ENCODE measurements at places on chromosomes 12 and 14.

DNA sequence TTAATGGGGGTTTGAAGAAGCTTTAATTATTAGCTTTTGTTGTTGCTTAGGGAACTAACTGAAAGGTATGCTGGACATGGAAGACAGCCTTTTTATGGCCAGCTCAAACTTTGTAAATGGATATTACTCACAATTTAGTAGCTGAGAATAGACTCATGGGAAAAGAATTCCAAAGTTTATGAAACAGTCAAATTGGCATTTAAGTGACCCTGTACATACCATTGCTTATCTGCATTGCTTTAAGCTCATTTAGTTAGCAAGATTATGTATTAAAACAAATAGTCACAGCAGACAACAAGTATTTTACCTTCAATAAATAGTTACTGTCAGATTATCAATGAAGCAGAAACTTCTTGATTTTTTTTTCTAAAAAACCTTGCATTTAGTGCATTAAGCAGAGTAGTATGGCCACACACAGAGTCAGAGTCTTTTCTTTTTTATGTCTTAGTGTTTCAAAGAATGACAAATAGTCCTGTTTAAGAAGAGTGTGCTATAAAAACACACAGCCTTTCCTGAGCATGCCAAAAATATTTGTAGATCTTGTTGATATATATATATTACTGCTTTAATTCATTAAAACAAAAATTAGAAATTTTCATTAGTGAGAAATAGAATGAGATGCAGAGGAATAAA, 102.2 kb downstream of the TTC6 start:
- no peak for DNase-seq

DNA sequence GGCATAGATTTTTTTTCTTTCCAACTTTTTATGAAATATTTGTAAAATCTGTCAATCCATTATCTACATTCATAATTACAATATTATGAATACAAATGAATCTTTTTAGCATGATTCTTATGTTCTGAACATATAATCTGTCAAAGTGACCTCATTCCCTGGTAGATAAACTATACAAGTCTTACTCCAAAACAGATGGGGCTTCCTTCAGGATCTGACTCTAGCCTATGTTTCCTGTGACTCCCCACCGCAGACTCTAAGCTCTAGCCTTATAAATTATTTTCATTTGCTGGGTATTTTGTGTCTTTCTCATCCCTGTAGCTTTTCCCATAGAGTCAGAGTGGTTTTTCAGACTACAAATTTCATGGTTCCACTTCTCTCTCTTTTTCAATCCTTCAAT, 202.1 kb upstream of the KITLG start:
- no peak for DNase-seq

- DNase-seq, result no peak
These were observed 12.6 kb upstream of the WNT5B start for GRCh38 chr12:1616233-1617066.

DNA sequence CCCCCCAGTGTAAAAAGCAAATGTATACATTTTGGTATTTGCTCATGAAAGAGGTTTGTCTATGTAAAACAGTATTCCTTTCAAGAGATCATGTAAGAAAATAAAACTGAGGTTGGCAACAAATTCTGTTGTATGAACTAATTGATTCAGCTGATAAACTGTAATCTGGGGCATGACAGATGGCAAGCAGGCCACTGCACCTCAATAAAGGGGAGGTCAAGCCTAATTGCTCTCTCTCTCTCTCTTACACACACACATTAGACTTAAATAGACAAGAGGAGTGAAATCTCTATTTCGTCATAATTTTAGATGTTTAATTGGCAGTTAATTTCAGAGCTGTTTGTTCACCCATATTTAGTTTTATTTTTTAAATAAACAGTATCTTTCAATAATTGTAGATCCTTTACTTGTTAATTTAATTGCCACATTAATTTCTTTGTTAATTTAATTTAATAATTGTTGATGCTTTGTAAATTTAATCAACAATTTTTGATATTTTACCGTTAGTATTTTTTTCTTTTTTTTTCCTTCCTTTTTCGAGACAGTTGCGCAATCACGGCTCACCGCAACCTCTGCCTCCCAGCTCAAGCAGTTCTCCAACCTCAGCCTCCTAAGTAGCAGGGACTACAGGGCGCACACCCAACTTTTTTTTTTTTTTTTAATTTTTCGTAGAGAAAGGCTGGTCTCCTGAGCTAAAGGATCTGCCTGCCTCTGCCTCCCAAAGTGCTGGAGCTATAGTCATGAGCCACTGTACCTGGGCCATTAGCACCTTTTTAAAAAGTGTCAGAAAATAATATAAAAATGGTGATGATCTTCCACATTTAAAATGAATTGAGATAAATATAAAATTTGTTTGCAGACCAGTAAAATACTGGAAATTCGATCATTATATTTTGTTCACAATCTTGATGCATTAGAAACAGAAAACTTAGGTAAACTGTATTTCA, 577.7 kb downstream of the SLC16A7 start:
- DNase-seq, result no peak

GRCh38 chr12:40375076-40375475, 150.3 kb downstream of the LRRK2 start:
- no peak for DNase-seq

DNA sequence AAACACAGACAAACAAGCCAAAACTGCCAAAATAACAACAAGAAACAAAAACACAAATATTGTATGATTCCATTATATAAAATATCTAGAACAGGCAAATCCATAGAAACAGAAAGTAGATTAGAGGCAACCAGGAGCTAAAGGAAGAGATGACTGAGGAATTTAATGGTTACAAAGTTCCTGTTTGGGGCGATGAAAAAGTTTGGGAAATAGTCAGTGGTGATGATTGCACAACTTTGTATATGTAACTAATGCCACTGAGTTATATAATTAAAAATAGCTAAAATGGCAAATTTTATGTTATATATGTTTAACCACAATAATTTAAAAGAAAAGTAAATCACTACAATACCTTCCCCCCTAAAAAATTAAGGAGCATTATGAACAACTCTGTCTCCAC, 24.5 kb downstream of the GNPTAB start:
- DNase-seq, result no peak

DNA sequence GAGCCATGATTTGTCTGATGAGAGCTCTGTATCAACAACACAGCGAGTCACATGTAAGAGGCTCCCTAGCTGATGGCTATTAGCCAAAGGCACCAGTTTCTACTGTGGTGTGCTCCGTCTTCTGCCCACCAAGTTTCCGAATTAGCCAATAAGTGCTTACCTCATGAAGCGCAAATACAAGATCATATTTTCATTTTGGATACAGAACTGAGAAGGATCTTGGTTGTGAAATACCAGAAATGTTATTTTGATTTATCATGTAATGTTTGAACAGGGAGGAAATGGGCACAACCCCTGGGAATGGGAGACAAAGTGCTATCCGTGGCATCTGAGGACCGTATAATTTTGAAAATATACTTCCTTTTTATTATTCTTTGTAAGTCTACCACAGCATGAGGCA, 234.3 kb downstream of the DACT1 start:
- no peak for DNase-seq

GRCh38 chr12:54173066-54173726, 15.6 kb downstream of the SMUG1 start:
- no peak for DNase-seq

GRCh38 chr12:109777544-109777943, 55.7 kb downstream of the TRPV4 start:
- no peak for DNase-seq
